ENCODE measurements at places on chromosomes 11 and 22. TPM values are rescaled to one million over a fixed set of nuclear protein-coding genes. Genes with fewer than 3 reads are reported as not detected.

GRCh38 chr11:61163714-61164605 lies 2.7 kb upstream of the VPS37C start:
- DNase-seq, result no peak

GRCh38 chr11:45658292-45658991 lies 7.0 kb downstream of the CHST1 start:
- peak; percentile 86 for DNase-seq

CCDC134 gene
- 3.2 TPM for total RNA-seq

DNA sequence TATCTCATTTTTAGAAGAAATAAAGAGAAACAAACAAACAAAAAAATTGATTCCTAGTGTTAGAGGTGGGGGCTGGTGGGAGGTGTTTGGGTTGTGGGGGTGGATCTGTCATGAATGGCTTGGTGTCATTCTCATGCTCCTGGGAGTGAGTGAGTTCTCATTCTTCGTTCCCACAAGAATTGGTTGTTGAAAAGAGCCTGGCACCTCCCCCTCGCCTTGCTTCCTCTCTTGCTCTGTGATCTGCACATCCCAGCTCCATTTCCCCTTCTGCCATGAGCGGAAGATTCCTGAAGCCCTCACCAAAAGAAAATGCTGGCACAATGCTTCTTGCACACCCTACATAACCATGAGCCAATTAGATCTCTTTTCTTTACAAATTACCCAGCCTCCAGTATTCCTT lies 277.8 kb downstream of the ST3GAL4 start:
- no peak for DNase-seq

- DNase-seq, result no peak
These were observed 48.8 kb downstream of the SMCO4 start for GRCh38 chr11:93494357-93494756.

TOM1 gene
- total RNA-seq, result 69.3 TPM

DNA sequence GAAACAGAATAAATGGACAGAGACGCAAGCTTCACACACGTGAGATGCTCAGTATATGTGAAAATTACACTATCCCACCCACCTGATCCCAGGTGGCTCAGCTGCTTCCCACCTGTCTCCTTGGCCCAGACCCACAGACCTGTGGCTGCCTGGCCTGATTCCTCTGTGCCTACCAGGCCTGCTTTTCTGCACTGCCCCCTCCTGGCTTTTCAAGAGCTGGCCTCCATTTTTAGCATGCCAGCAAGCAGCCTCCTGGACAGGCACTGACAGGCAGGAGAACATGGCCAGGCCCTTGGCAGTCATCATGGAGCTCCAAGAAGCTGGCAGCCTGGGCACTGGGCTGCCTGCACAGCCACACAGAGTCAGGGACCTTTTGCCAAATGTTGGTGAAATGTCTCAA lies 79.5 kb upstream of the HMGXB4 start:
- DNase-seq, result no peak

MPPED2 gene
- 10.9 TPM for total RNA-seq

BSX gene
- not detected for total RNA-seq

MUC6 gene
- total RNA-seq, result not detected

GAL3ST3 gene
- 1.9 TPM for total RNA-seq

- no peak for DNase-seq
These were observed 165.4 kb downstream of the FEZ1 start for GRCh38 chr11:125330462-125331325.

SLC22A8 gene
- total RNA-seq, result not detected

SCGB1C1 gene
- total RNA-seq, result not detected

DNA sequence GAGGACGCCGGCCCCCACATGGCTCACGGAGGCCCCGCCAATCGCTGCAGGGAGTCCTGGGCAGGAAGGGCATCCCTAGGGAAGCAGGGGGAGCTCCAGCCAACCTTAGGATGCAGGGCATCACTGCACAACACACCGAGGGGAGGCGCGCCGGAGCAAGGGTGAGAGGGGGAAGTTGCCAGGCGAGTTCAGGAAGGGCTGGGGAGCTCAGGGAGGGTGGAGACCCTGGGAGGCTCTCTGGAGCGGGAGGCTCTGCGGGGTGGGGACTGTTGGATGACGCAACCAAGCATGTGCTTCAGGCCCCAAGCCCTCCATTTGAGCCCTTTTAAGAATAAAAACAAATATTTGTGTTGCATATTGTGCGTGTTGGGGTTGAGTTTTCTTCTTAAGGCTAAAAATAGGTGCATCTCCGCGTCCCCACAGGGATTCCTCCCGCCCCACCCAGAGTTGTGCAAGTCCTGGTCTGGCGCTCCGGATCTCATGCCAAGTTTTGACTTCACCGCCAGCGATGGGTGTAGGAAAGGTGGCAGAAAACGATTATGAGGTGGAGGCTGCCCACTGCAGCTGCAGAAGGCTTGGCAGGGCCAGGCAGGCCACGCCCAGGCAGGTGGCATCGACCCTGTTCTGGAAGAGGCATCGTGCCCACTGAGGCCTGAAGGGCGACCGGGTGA lies 65.2 kb downstream of the WNT7B start:
- peak; percentile 54 for DNase-seq

DNA sequence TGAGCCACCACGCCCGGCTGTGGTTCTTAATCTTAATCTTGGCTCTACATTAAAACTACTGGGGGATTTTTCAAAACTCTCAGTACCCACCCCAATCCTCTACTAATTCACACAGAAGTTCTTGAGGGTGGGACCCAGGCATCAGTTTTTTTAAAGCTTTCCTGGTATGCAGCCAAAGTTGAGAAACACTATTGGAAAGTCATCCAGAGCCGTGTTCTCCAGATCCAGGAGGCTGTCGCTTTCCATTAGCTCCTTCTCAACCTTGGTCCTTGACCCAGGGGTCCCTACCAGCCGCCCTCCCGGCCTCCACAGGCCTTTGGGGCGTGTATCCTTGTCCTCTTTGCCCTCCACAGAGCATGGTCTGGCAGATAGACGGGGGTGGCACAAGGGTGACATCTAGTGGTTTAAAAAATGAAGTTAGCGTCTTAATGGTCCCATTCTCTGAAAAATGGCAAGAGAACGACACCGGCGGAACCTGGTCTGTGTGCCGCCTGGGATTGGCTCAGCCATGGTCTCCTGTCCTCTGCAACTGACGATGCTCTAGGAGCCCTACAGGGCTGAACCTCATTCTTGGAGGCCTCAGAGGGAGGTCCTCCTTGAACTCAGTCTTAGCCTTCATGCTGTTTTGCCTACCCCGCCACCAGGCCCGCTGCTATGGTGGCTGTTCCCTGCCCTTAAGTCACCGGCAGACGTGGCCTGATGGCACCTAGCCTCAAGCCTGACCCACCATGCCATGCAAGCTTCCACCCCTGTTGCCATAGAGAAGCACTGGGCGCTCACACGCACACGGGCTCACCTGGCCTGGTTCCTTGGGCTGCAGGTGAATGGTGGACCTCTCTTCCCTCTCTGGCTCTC lies 152.0 kb upstream of the SYN3 start:
- DNase-seq, result no peak

- DNase-seq, result no peak
These were observed 8.4 kb downstream of the SELENOO start for GRCh38 chr22:50208939-50209892.

PDE2A gene
- total RNA-seq, result 44.4 TPM

- no peak for DNase-seq
These were observed 68.5 kb downstream of the ARFGAP2 start for GRCh38 chr11:47108214-47108613.

DNA sequence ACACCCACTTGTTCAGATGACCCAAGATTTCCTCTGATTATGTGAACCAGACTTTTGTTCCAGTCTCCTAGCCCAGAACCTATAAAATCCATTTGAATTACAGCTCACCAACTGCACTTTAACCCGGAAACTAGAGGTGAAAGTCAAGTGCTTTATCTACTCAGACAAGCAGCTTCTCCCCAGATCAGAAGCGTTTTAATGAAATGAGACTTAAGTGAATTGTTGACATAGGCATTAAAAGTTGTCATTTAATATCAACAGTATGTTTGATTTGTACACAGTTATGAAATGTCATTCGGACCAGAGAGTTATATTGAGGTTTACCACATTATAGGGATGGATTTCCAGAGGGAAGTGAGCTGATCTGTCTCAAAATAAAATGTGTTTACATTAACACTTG lies 52.0 kb downstream of the CADM1 start:
- DNase-seq, result no peak

SPDYC gene
- total RNA-seq, result not detected

TSPAN32 gene
- total RNA-seq, result 24.2 TPM

DNA sequence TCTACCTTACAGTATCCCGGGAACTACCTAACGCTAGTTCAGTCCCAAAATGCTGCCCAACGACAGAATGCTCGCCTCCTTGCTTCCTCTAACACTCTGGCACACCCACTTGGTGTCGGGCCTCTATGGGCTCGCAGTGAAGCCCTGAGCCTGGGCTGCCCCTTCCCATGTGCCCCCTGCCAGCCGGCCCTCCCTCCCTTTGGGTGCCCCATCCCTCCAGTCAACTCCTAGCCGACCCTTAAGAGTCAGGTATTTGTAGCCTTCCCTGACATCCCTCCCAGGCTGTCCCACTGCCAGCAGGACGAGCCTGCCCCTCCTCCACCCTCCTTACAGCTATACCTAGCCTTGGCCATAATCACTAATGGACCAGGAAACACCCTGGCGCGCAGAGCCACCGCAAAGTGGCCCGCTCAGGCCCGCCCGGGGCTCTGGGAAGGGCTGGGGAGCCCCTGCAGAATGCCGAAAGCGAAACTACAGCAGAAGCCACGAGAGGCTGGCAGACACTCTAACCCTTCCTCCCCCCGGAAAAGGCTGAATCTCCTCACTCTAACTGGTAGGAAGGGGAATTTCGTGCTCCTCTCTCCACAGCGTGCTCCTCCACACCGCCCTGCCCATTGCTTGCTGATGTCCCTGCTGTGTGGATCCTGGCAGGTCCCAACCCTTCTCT lies 8.2 kb downstream of the CBX7 start:
- peak; percentile 39 for DNase-seq

GRCh38 chr11:123707606-123708205 lies 33.8 kb downstream of the ZNF202 start:
- DNase-seq, result no peak

DNA sequence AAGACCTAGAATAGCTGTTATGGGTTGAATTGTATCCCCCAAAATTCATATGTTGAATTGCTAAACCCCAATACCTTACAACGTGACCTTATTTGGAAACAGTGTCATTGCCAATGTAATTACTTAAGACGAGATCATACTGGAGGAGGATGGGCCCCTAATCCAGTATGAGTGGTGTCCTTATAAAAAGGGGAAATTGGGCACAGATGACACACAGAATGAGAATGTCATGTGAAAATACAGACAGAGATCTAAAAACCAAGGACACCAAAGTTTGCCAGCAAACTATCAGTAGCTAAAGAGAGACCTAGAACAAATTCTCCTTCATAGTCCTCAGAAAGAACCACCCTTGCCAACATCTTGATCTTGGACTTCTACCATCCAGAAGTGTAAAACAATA lies 127.7 kb downstream of the ATXN10 start:
- DNase-seq, result no peak

OR5M11 gene
- total RNA-seq, result not detected

DCHS1 gene
- total RNA-seq, result 8.5 TPM

DNA sequence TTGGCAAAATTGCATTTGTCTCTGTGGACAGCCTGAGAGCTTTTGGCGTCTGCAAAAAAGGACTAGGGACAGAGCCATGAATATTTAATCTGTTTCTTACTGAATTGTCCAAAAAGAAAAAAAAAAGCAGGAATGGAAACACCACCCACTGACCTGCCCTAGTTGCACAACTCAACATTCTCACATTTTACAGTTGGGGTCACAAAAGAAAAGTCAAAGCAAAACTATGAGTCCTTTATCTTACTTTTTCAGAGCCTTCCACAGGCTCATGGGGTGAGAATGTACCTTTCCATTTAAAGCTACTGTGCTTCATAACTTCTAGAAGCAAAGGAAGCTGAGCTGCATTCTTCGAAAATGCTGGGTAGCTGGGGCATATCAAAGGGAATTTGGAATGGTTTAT lies 225.7 kb downstream of the FAM76B start:
- DNase-seq, result no peak

DNA sequence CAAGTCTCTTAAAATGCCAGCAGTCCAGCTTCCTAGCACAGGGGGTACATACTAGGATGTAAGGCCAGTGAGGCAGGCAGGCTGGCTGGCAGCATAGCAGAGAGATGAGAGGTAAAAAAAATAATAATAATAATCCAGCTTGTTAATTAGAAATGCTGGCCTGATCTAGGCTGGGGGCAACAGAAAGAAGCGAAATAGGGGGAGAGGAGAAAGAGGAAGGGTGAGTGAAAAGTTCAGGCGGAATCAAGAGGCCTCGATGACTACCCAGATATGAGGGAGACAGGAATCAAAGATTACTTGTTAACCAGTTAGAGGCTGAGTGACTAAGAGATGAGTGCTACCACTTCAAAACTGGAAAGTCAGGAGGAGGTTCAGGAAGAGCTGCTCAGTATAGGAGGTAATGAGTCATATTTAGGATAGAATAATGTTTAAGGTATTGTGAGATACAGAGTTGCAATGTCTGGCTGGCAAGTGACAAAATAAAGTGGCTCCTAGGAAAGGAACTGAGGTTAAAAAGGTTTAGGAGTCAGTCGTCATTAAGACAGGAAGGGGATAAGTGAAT lies 2.8 kb downstream of the ALKBH8 start:
- no peak for DNase-seq

GRCh38 chr11:28472904-28473303 lies 364.7 kb downstream of the METTL15 start:
- DNase-seq, result no peak

DNA sequence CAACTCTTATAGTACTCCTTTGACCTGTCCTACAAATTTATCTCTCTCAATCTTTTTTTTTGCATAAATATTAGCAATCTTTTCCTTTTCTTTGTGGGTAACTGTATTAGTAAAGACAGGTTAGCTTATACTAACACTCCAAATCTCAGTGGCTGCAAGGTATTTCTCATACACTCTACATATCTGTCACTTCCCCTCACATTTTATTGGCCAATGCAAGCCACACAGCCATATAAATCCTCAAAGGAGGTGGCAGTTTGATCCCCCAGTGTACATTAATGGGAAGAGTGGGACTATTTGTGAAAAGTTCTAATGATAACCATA lies 42.6 kb upstream of the EED start:
- no peak for DNase-seq

DNA sequence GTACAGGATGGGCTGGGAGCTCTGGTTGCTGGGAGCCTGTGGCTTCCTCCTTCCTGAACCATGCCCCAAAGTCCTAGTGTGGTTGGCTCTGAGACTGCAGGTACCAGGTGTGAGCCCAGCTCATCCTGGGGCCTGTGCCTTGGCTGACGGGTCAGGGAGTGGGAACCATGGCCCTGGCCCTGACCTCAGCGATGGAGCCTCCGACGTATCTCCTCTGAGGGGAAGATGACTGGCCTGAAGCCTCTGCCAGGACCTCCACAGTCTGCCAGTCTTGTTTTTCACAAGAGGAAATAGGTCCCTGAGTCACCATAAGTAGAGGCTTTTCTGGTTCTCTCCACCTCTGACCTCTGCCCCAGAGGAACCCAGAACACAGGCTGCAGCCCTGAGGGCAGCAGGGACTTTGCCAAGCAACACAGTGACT lies 3.4 kb downstream of the RCE1 start:
- no peak for DNase-seq

GRCh38 chr11:104997288-104997687 lies 25.7 kb downstream of the CASP5 start:
- no peak for DNase-seq

CCDC157 gene
- total RNA-seq, result 1.2 TPM
